Myocyte (in vitro differentiated cells): ENCODE measurements at places on chromosomes 5 and 9.

DNA sequence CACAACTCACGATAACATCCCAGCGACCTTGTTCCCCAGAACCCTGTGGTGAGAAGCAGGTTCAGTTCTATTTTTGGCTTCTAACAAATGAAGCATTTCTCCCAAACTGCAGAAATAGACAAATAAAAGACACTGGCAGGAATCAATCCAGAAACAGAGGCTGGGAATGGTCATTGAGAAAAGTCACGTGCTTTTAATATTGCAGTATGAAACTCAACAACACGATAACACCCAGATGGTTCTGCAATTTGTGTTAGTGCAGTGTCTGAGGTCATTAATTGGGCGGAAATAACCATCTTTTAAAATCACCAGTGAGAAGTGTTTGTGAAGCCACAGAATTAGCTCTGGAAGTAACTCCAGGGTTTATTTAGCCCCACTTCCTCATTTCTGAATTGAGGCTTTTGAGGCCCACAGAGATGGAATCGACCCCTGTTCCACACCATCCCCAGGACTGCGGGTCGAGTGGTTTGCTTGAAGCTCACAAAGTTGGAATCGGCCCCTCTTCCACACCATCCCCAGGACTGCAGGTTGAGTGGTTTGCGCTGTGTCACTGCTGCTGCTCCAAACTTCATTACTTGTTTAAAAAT lies 164.7 kb upstream of the IRX4 start:
- DNase-seq = no peak

GRCh38 chr5:158898185-158899177 lies 201.2 kb downstream of the EBF1 start:
- no peak for DNase-seq

- DNase-seq = peak; percentile 92
Measured at GRCh38 chr5:159773062-159773924, 143.0 kb upstream of the ADRA1B start.

- no peak for DNase-seq
Measured at GRCh38 chr5:121108725-121109124, 644.6 kb downstream of the PRR16 start.

DNA sequence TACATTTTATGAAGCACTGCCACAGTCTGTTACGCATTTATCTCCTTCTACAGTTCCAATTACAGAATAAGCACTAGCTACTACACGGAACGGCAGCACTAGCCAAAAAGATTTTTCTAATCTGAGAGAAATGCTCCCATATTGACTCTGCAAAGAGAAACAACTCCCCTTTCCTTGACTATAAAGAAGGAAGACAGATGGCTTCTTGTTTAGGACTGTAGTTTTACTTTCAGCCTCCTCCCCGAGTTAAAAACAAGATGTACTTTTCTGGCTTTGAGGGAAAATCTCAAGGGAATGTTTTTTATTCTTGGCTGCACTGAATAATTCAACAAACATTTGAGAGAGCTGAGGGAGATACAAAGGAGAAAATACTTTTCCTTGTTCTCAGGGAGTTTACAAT lies 1.9 kb upstream of the SLC44A1 start:
- DNase-seq = no peak

- DNase-seq = no peak
Measured at GRCh38 chr5:81747030-81747429, 3.9 kb downstream of the SSBP2 start.

GRCh38 chr5:59188419-59189225 lies 605.7 kb downstream of the RAB3C start:
- DNase-seq = peak; percentile 65

DNA sequence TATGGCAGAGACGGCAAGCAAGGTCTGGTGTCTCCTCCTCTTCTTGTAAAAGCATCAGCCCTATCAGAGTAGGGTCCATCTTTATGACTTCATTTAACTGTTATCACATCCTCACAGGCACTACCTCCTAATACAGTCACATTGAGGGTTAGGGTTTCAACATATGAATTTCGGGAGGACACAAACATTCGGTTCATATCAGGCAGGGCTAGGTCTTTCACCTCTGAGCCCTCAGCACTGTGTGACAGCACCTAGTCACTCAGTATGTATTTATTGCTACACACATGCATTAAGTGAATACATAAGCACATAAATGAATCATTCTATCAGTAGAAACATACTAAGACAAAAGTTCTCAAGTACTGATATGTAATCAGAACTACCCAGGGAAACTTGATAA lies 9.4 kb upstream of the BTF3 start:
- DNase-seq = no peak

- DNase-seq = peak; percentile 38
Measured at GRCh38 chr5:139369181-139369580, 13.9 kb downstream of the SLC23A1 start.
